ENCODE measurements at places on chromosomes 16 and 17. TPM values are rescaled to one million over a fixed set of nuclear protein-coding genes. Genes with fewer than 3 reads are reported as not detected.

DNA sequence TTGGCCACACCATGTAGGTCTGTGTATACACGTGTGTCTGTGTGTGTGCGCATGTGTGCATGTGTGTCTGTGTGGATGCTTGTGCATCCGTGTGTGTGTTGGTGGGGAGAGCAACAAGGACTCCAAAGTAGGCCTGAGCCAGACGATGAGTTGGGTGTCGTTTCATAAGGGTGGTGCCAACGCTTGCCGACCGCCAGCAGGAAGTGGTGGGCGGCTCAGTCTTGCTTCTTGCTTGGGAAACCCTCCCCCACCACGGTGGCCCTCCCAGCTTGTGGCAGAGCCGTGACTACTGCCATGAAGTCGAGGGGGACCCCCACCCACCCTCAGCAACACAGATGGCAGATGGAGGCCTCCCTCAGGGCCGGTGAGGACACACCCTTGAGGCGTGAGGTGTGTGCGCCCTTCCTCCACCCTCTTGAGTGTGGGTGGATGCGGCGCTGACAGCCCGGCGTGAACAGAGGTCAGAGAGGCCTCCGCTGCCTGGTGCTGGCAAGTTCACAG is 17.5 kb downstream of the SBK1 start:
- H3K27me3 ChIP-seq: peaks cover 10% of the 10 kb centered on the region
- H3K27ac ChIP-seq: no peak overlapping the region
- no peaks in the 10 kb centered on the region for H3K4me1 ChIP-seq
- no peak for DNase-seq
- no peaks in the 10 kb centered on the region for H3K36me3 ChIP-seq

KRT32 gene
- total RNA-seq: not detected

DDX19B gene
- total RNA-seq: 36.1 TPM

GRCh38 chr17:49035470-49036269 is 38.5 kb downstream of the IGF2BP1 start:
- no peaks in the 10 kb centered on the region for H3K36me3 ChIP-seq
- H3K27ac ChIP-seq: peak overlapping the region; percentile 56
- peaks cover 4% of the 10 kb centered on the region for H3K4me1 ChIP-seq
- H3K27me3 ChIP-seq: no peaks in the 10 kb centered on the region

DNA sequence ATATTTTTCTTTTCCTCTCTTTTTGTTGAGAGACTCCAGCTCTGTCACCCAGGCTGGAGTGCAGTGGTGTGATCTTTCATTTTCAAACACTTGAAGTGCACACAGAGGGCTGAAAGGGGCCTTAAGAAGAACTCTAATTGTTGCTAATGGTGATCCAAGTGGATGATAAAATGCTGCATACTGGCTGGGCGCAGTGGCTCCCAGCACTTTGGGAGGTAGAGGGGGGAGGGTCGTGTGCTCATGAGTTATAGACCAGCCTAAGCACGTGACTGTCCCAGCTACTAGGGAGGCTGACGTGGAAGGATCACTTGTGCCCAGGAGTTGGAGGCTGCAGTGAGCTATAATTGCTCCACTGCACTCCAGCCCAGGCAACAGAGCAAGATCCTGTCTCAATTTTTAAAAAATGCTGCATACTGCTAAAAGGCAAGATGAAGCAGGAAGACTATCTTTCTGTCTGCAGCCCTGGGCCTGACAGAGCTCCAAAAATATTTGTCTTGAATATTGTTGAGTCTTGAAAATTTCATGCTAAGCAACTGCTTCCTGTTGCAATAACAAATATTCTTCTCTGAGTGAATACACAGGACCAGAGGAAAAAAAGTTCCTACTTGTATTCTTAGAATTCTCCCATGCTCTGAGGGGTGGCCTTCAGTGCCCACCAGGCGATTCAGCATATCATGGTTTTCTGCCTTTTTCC is 63.7 kb upstream of the AKTIP start:
- no peaks in the 10 kb centered on the region for H3K4me1 ChIP-seq
- DNase-seq: no peak
- H3K36me3 ChIP-seq: no peaks in the 10 kb centered on the region
- H3K4me3 ChIP-seq: no peak overlapping the region
- H3K27ac ChIP-seq: no peak overlapping the region

- H3K27me3 ChIP-seq: peaks cover 22% of the 10 kb centered on the region
- no peak for DNase-seq
- no peak overlapping the region for H3K27ac ChIP-seq
- H3K4me3 ChIP-seq: no peak overlapping the region
- peaks cover 24% of the 10 kb centered on the region for H3K4me1 ChIP-seq
Measured at GRCh38 chr16:2194852-2195321, 1.5 kb downstream of the CASKIN1 start.

- H3K27ac ChIP-seq: peak overlapping the region; percentile 70
- no peaks in the 10 kb centered on the region for H3K36me3 ChIP-seq
- H3K27me3 ChIP-seq: no peaks in the 10 kb centered on the region
Measured at GRCh38 chr17:27257031-27257357, 36.9 kb upstream of the WSB1 start.

CD300LG gene
- 0.83 TPM for total RNA-seq

DNA sequence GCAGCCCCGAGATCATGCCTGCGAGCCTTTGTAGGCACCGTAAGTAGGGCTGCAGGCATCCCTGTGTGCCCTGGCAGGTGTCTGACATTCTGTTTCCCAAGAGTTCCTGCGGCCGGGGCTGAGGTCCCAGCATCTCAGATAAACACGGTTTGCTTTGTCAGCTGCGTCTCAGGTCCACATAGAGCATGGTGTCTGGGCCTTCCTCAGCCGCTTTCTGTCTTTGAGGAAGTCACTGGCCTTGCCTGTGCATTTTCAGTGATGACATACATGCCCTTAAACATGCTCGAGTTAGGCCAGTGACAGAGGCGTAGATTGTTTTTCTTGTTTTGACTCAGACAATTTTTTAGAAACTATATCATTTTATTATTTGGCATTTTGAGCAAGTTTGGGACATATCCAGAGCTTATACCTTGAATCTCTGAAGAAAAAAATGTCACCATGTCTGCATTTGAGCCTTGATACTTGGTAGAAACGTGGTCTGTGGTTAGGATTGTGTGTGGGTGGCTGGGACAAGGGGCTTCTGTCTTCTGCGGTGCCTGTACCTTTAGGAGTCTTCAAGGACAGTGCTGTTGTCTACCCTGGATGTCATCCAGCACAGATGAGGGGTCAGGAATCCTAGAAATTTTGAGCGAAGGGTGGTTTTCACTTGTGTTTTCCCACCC is 105.8 kb downstream of the SNX29 start:
- no peak overlapping the region for H3K27ac ChIP-seq
- H3K36me3 ChIP-seq: peaks cover 23% of the 10 kb centered on the region
- H3K27me3 ChIP-seq: no peaks in the 10 kb centered on the region
- DNase-seq: no peak
- no peak overlapping the region for H3K4me3 ChIP-seq

DNA sequence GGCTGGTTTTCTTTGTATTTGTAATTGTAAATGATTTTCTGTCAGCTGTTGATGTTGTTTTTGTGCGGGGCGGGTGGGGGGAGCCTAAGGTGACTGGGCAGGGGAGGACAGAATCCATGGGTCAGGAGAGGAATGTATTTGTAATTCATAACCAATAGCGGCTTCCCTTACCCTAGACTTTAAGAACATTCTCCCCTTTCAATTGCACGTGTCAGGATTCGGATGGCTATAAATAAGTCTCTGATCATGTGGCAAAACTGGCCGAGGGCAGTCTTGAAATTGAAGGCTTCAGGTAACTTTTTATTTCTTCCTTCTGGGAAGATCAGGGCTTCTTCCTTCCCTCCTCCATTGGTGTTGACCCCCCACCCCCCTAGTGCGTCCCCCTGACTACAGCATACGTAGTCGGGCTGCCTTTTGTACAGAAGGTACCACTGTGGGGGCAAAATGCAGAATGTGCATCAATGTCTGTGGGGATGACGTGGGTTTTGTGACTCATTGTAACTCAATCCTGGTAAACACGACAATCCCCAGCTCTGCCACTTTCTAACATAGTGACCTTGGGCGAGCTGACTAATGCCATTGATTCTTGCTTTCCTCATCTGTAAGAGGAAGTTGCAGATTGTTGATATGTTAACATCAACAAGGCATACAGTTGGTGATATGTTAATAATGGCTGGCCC is 16.2 kb downstream of the MARCHF10 start:
- no peaks in the 10 kb centered on the region for H3K36me3 ChIP-seq
- H3K4me1 ChIP-seq: no peaks in the 10 kb centered on the region
- H3K27me3 ChIP-seq: no peaks in the 10 kb centered on the region
- H3K27ac ChIP-seq: no peak overlapping the region
- DNase-seq: no peak
- no peak overlapping the region for H3K4me3 ChIP-seq

DNA sequence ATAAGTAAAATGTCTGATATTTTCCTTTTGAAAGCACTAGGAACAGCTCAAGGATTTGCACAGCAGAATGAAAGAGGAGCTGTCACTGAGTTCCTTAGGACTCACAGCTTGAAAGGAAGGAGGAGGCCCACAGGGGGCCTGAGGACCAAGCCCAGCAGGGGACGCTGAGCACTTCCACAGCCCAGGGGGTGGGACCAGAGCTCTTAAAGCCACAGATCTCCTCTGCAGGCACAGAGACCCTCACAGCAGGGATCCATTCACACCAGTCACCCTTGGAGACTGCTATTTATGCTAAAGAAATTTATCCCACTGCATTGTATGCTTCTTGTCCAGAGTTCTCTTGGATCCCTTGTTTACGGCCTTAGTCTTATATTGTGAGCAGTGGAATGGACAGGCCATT is 253.3 kb downstream of the STX8 start:
- no peaks in the 10 kb centered on the region for H3K27me3 ChIP-seq
- DNase-seq: no peak
- no peaks in the 10 kb centered on the region for H3K4me1 ChIP-seq
- no peak overlapping the region for H3K27ac ChIP-seq

CCDC200 gene
- total RNA-seq: not detected

KRT14 gene
- total RNA-seq: not detected

DNA sequence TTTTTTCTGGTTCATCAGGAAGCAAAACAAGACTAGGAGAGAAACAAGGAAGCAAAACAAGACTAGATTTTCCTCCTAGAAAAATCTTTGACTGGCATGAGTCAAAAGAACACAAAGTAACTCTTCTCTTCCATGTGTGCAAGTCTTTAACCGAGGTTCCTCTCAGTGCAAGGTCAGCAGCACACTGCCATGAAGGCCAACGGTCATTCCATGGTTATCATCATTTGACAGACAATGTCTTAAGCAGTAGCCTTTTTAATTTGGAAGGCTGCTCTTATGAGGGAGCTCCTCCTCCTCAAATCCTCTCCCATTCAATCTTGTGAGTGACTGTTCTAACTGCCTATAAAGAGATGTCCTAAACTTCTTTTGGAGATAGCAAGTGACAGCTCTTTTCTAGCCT is 15.4 kb upstream of the DHRS13 start:
- peaks cover 100% of the 10 kb centered on the region for H3K36me3 ChIP-seq
- H3K27me3 ChIP-seq: no peaks in the 10 kb centered on the region
- H3K4me1 ChIP-seq: no peaks in the 10 kb centered on the region
- DNase-seq: no peak
- no peak overlapping the region for H3K27ac ChIP-seq

- H3K36me3 ChIP-seq: no peaks in the 10 kb centered on the region
- no peaks in the 10 kb centered on the region for H3K27me3 ChIP-seq
- no peak overlapping the region for H3K27ac ChIP-seq
- no peak overlapping the region for H3K4me3 ChIP-seq
Measured at GRCh38 chr17:64125937-64126336, 4.0 kb downstream of the ERN1 start.

GRCh38 chr17:50672831-50673551 is 34.7 kb downstream of the ANKRD40 start:
- H3K27me3 ChIP-seq: no peaks in the 10 kb centered on the region
- H3K27ac ChIP-seq: no peak overlapping the region
- no peaks in the 10 kb centered on the region for H3K36me3 ChIP-seq
- no peaks in the 10 kb centered on the region for H3K4me1 ChIP-seq
- no peak for DNase-seq

DNA sequence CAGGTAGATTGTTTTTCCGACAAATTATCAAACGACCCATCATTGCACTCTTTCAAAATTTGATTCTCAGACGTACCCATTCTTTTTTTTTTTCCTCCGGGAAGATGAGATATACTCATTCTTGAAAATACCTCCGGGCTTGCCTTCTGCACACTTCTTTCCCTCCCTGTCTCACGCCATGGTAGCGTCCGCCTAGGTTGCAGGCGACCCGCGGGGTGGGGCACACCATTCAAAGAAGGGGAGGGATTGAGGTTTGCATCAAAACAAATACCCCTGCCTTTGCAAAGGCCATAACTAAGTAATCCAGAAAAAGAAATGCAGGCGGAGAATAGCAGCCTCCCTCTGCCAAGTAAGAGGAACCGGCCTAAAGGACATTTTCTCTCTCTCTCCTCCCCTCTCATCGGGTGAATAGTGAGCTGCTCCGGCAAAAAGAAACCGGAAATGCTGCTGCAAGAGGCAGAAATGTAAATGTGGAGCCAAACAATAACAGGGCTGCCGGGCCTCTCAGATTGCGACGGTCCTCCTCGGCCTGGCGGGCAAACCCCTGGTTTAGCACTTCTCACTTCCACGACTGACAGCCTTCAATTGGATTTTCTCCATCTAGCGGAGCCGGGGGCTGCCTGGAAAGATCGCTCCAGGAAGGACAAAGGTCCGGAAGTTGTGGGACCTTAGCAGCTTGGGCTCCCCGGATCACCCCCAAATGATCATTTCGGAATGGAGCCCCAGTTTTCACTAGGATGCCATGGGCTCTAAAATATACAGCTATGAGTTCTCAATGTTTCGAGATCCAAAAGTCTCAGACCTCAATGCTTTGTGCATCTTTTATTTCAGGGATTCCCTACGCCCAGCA is 843 bp downstream of the TP53 start:
- no peaks in the 10 kb centered on the region for H3K27me3 ChIP-seq
- H3K4me1 ChIP-seq: peaks cover 38% of the 10 kb centered on the region
- no peaks in the 10 kb centered on the region for H3K36me3 ChIP-seq

DNA sequence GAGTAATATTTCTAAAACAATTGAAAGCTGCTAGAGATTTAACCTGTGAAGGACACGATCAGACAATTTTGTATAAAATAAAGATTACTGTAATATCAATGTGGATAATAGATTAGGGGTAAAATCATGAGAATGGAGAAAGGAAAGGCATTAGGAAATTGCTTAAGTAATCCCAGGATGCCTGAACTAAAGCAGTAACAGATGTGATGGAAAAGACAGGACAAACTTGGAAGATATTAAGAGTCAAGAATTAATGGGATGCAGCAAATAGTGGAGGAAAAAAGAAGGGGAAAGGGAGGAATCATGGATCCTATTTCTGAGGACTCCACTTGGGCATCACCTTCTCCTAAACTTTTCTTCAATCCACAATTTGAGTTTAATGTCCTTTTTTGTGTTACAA is 437.1 kb upstream of the PMFBP1 start:
- H3K27me3 ChIP-seq: no peaks in the 10 kb centered on the region
- no peak for DNase-seq
- no peak overlapping the region for H3K4me3 ChIP-seq
- H3K36me3 ChIP-seq: no peaks in the 10 kb centered on the region
- H3K4me1 ChIP-seq: peaks cover 6% of the 10 kb centered on the region

DNA sequence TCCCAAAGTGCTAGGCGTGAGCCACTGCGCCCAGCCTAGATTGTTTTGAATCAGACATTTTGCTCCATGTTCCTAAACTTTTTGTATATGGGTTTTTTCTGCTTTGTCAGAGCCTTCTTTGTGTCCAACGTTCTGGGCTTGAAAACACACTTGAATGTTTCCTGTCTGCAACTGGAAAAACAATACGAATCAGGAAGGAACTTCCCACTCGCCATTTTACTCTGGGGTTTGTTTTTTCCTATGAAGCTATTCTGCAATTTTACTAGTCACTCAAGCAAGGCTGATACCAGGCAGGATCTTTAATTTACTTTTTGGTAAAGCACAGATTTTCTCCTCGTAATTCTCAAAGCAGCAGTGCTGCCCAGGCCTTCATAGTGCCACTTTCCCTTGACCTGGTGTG is 31.6 kb downstream of the ARHGAP17 start:
- no peaks in the 10 kb centered on the region for H3K27me3 ChIP-seq
- DNase-seq: no peak
- H3K4me1 ChIP-seq: peaks cover 80% of the 10 kb centered on the region
- H3K27ac ChIP-seq: peak overlapping the region; percentile 65
- no peak overlapping the region for H3K4me3 ChIP-seq
- no peaks in the 10 kb centered on the region for H3K36me3 ChIP-seq

TNK1 gene
- 7.5 TPM for total RNA-seq

PSME3 gene
- 81.2 TPM for total RNA-seq
